ENCODE measurements at places on chromosomes 7 and 10. TPM values are rescaled to one million over a fixed set of nuclear protein-coding genes. Genes with fewer than 3 reads are reported as not detected.

- peak; percentile 35 for DNase-seq
Observed at GRCh38 chr7:25031007-25031406, 51.0 kb upstream of the OSBPL3 start.

DNA sequence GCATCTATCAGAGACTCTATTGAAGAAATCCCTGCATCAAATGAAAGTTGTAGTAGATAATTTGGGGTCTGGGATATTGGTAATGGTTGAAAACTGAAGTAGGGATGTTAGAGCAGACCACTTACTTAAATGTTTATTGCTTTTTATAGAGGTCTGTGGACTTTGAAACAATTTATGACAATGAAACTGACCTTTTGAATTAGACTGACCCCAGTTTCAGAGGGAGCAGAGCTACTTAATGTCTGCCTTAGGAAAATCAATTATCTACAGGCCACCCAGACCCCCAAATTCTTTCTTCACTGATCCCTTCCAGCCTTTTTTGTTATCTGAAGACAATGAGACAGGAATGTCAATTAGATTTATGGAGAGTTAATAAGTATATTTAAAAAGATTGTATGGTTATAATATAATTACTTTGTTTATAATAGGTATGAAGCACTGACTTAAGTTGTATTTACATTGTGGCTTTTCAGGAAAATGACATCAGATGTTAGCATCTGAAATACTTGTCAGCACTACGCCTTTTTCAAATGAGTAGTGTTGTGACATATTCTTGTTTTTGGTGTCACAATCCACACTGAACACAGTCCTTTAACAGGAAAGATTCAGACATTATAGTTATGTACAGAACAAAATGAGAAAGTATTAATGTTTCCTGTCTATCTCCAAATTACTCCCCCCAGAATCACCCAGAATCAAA is 13.9 kb downstream of the MGAM2 start:
- no peak for DNase-seq

- no peak for DNase-seq
Observed at GRCh38 chr7:106893591-106893990, 28.5 kb downstream of the PIK3CG start.

- no peak for DNase-seq
Observed at GRCh38 chr7:77426521-77427051, 10.4 kb upstream of the GSAP start.

DNA sequence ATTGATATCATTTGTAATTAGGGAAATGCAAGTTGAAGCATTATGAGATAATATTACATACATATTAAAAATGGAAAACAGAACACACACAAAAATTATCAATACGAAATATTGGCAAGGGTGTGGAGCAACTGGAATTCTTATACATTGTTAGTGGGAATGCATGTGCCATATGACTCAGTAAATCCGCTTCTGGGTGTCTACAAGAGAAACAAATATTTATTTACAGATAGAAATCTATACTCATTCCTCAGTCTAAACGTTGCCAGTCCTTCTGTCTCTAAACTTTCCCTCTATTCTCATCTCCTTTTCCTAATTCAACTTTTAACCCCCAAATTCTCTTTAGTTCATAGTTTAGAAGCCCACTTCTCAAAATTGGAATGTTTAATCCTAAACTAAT is 170.4 kb upstream of the LRRTM3 start:
- DNase-seq, result no peak

DNA sequence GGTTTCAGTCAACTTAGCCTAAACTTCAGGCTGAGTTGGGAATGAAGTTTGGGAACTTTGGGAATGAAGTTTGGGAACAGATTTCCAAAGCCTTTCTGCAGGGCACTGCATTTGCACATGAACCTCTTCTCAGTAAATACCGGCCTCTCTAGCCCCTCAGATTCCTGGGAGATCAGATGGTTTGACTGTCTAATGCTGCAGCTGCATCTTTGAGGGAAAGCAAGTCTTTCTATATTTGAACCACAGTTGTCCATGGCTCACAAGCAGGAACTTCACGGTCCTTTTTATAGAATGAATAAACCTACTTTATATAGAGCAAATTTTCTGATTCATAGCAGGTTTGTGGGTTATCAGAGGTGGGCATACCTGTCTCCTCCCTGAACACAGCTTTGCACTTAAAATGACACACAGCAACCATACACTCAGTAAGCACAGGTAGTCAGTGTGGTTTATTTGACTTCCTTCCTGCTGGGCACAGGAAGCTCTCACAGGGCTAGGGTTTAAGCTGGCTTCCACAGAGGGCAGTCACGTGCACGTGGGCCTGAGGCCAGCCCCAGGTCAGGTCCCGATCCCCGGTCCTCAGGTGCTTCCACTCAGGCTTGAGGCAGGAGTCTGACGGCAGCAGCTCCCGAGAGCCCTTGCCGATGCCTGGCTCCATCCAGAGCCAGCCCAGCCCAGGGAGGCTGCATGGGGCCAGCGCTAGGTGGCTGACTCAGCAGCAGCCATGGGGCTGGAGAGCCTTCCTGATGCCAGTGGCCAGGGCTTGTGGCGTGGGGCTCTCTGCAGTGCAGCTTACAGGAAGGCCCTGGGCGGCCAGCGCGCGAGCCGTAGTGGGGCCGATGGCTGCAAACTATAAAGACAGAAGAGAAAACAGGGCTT is 12.8 kb upstream of the MMP21 start:
- DNase-seq, result no peak

DNA sequence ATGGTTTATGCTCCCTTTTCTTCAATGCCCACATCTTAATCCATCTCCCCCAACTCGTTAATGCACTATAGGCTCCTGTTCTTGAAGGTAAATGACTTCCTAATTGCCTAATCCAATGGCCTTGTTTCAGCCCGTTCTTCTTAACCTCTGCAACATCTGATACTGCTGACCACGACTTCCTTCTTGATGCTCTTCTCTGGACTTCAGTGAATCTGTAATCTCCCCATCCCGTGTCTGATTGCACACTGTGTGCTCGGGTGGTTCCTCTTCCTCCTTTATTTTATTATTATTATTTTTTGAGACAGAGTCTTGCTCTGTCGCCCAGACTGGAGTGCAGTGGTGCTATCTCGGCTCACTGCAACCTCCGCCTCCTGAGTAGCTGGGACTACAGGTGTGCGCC is 58.9 kb downstream of the HIPK2 start:
- no peak for DNase-seq

DNA sequence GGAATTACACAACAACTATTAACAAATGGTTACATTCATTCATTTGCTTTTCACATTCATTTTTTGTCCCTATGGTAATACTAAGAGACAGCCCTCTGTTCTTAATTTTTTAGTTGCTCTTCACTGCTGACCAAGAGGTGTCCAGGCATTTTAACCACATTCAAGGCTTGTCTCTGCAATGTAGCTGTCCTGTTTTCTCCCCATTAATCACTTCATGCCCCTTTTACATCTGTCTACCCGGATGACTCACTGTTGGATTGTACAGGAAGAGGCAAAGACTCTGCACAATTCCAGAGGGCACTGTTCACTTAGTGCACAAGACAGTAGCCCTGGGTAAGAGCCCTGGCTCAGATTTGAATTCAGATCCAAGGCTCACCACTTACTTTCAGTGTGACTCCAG is 168.5 kb downstream of the NOC3L start:
- DNase-seq, result no peak

DNA sequence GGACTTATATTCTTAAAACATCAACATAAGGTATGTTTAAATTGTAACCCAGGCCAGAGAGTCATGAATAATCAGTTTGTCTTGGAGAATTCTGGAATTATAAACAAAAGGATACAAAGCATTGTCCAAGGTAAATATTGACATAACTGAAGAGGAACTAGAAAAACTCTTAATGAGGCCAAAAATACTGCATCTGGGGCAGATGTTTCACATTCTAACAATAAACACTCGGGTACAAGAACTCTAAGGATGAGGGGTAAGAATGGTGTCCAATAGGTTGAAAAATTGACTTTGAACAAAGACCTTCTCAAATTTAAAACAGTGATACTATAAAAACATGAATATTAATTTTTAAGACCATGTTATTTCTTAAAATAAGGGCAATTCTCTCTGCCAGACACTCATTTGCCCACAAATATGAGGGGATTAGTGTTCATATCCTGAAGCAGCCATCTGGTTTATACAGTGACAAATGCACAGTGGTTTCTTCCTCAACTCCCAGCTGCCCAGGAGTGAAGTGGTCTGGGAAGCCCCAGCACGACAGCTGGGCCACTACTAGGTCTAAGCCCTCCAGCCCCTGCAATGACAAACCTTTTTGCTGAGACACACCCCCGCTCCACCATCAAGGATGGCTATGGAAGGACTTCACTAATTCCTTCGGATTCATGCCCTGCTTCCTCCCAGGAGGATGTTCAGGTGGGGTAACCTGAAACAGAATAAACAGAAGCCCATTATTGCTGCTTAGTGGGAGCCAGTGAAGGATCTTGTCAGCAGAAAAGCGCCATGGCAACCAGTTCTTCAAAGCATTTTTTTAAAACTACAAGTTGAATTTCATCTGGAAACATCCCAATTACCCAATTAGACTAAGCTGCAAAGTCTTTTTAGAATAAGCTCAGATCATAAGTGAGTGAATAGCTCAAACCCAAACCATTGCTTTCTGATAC is 107.5 kb upstream of the ARID5B start:
- no peak for DNase-seq

GRCh38 chr10:125263551-125263950 is 103.2 kb upstream of the CTBP2 start:
- DNase-seq, result no peak

GRCh38 chr7:132130497-132130896 is 445.8 kb downstream of the PLXNA4 start:
- DNase-seq, result no peak

GRCh38 chr10:99676426-99676825 is 17.1 kb downstream of the ENTPD7 start:
- no peak for DNase-seq

- DNase-seq, result no peak
Observed at GRCh38 chr10:59325116-59325515, 37.2 kb downstream of the FAM13C start.

DNA sequence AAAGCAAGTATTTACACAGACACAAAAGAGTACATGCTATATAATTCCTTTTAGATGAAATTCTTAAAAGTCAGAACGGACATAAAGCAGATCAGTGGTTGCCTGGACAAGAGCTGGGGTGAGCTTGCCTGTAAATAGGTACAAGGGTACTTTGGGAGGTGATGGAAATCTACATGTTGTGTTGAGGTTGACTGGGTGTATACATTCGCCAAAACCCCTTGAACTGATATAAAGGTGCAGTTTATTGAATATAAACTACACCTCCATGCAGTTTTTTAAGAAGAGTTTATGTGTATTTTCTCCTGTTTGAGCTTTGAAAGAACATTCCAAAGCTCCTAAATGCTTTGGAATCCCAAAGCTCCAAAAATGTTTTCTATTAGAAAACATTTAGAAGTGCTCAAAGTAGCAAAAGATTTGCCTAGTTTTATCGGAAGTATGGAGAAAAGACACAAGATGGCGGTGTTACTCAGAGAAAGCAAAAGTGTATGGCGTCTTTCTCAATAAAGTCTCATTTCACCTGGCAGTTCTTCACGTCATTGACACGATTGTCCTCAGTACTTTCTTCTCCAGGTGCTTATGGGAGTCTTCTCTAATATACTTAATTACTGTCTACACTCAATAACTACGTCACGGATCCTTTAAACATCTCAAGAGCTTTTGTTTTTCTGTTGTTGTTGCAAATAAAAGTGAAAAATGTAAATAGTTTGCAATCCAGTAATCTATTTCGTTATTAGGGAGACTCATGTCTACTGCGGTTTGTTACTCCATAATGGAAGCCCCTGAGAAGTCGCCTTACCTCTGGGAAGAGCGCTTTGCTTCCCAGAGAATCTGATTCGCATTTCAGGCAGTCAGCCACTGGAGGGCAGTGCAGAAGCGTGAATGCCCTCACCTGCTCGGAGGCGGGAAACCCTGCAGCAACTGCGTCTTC is 14.7 kb upstream of the SEC61G start:
- DNase-seq, result peak; percentile 80

DNA sequence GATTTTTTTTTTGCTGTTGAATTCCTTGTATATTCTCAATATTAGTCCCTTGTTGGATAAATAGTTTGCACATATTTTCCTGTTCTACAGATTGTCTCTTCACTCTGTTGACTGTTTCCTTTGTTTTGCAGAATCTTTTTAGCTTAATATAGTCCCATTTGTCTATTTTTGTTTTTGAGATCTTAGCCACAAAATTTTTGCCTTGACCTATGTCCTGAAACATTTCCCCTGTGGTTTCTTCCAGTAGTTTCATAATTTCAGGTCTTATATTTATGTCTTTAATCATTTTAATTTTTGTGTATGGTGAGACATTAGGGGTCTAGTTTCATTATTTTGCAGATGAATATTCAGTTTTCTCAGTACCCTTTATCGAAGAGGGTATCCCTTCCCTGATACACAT is 92.7 kb downstream of the LANCL2 start:
- DNase-seq, result no peak

GRCh38 chr7:44163591-44163990 is 22.5 kb upstream of the MYL7 start:
- DNase-seq, result no peak

- DNase-seq, result no peak
Observed at GRCh38 chr7:132410385-132410784, 165.9 kb downstream of the PLXNA4 start.

GRCh38 chr7:9488555-9488954 is 1055.1 kb downstream of the NXPH1 start:
- DNase-seq, result no peak

GRCh38 chr7:154441811-154442210 is 389.6 kb downstream of the DPP6 start:
- DNase-seq, result no peak

- no peak for DNase-seq
Observed at GRCh38 chr7:149887311-149887710, 13.5 kb downstream of the ATP6V0E2 start.

GRCh38 chr7:46532571-46532970 is 611.5 kb upstream of the IGFBP3 start:
- no peak for DNase-seq

DNA sequence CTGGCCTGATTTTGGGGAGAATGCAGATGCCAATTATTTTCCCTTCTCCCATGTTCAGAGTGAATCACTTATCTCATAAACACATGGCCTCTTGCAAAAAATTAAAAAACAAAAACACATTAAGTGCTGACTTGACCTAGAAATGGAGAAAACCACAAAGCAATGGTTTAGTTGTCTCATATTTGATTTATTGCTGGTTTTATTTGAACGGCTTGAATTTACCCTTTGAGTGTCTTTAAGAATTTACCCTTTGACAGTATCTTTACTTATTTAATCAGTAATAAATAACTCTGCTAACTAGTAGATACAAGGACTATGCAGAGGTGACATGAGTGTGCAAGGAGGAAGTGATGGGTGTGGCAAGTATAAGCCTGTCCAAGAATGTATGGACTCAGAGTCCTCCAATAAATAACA is 68.1 kb upstream of the GSDME start:
- no peak for DNase-seq

- no peak for DNase-seq
Observed at GRCh38 chr7:28984631-28985030, 26.5 kb upstream of the TRIL start.

GRCh38 chr10:86262688-86263181 is 103.9 kb downstream of the GRID1 start:
- no peak for DNase-seq

GRCh38 chr10:101489355-101489754 is 98.7 kb downstream of the POLL start:
- DNase-seq, result no peak

Gene ARHGAP21
- total RNA-seq, result 24.6 TPM

Gene WASL
- 5.1 TPM for total RNA-seq

Gene PPP1R3C
- 0.07 TPM for total RNA-seq

Gene NAT16
- total RNA-seq, result not detected

Gene MOGAT3
- not detected for total RNA-seq

Gene TAS2R41
- total RNA-seq, result not detected

Gene IDI2
- not detected for total RNA-seq

Gene ZNF862
- 21.4 TPM for total RNA-seq

Gene NUTM2E
- not detected for total RNA-seq

Gene IFIT3
- 15.2 TPM for total RNA-seq

Gene FGFBP3
- 1.2 TPM for total RNA-seq

Gene TRIM74
- 1.1 TPM for total RNA-seq
